NCI-H524 treated with DMSO at 0.1 percent for 48 hours (cell line): ENCODE measurements at places on chromosomes 6 and 20.

GRCh38 chr6:56335726-56336125 is 88.3 kb upstream of the COL21A1 start:
- DNase-seq: no peak

- no peak for DNase-seq
These were observed 4.5 kb downstream of the MKKS start for GRCh38 chr20:10429443-10429981.

- peak; percentile 49 for DNase-seq
These were observed 368.2 kb upstream of the SULF2 start for GRCh38 chr20:48153523-48153922.

DNA sequence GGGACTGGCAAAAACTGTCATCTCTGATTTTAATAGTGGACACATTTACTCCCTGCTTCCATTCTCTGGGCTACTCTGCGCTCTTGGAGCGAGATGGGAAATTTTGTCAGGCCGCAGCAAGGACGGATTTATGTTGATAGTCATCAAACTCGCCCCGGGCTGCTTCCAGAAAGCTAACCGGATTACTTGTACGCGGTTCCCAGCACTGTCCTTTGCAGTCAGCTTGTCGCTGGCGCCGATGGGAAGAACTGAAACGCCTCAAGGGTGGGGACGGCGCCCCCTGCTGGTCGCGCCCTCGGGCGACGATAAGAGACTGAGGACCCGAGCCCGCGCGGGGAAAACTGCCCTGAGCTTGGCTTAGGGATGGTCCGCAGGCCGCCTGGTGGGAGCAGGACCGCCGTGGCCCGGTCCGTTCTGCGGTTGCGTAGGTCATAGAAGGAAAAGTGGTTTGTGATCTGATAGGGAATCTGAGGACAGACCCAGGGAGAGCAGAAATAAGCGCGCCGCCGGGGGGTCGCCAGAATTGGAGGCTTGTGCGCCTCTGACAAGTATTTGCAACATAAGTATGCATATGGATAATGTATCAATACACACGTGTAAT is 984 bp upstream of the ABT1 start:
- peak; percentile 77 for DNase-seq

GRCh38 chr6:148794797-148795196 is 48.0 kb downstream of the UST start:
- no peak for DNase-seq

DNA sequence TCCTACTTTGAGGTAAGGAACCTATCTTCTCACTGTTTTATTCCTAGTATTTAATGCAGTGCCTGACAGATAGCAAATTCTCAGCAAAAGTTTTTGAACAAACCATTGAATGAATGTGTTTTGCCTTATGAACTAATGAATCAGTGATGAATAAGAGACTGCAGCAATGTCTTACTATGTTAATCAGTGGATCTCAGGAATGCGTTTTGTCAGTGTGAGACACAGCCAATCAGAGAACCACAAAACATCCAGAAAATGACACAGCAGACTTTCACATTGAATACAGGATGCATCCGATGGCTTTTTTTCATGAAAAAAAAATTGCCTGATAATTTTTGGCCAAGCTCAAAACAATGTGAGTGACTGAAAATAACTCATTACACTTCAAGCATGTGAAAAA is 270.5 kb downstream of the BMP2 start:
- no peak for DNase-seq

GRCh38 chr6:145530454-145530853 is 204.9 kb downstream of the EPM2A start:
- DNase-seq: no peak

DNA sequence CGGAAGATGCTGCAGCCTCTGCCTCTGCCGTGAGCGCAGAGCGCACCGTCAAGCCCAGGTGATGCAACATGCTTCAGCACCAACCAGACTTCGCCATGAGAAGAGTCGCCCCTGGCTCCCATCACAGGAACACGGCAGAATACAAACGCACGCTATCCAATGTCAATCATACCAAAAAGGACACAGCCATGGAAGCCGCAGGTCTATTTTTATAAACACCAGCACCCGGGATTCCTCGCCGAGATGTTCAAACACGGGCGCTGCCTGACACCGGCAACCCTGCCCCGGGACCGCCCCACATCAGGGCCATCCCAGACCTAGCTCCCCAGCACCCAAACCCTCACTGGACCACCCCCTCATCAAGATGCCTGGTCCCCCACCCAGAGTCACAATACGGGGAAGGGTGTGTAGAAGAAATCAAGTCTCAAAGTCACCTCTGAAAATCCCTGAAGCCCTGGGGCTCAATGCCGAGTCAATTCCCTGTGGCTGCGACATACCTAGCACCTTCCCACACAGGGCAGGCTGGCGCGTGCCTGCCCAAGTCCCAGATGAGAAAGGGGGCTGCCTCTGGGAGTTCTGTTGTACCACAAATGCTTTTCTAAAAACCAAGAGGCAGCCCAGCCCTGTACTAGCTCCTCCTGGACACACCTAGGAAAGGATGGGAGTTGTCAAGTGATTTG is 17.9 kb downstream of the TAF4 start:
- DNase-seq: no peak

DNA sequence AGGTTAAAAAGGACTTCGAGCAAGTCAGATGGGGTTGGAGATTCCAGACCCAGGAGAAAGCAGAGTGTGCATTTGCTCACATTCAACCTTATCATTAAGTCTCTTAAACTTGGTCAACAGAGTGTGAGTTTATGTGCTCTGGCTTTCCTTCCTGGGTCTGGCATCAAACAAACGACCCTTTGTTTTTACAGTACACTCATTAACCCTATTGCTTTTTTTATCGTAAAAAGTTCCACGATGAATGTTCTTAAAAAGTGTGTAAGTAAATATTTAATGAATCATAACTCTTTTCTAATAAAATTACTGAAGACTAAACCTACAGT is 2.5 kb downstream of the FYN start:
- DNase-seq: no peak

DNA sequence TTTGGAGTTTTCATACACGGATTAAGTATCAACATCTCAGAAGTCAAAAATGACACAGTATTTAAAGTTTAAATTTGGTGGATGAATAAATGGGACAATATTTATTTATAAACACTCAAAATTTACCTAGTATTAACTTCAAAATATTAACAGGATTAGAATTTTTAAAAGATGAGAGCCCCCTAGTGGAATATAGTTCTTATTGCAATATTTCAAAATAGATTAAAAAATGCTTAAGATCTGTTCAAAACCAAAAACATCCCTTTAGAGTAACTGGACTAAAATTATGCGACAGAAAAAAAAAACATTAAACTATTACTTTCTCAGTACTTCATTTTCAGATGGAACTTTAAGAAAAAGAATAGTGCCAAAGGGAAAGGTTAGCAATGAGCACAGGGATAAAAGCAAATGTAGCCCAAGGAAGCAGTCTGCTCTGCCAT is 56.6 kb downstream of the SNX14 start:
- DNase-seq: no peak

DNA sequence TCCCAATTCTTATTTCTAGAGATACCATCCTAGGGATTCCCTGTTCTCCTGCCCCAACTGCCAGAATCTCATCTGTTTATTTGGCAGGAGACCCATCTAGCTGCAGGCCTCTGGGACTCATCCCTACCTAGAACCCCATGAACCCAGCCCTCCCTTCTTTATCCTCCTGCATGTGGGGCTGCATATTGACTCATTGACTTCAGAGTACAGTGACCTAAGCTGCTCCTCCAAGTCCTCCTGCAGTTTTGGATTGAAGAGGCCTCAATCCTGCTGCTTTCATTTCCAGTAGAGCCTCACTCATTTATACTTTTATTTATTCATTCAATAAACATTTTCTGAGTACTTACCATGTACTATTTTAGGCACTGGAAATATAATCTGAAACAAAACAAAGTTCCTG is 11.6 kb downstream of the TMEM200A start:
- no peak for DNase-seq

GRCh38 chr6:116840091-116840490 is 11.2 kb upstream of the GPRC6A start:
- DNase-seq: no peak

DNA sequence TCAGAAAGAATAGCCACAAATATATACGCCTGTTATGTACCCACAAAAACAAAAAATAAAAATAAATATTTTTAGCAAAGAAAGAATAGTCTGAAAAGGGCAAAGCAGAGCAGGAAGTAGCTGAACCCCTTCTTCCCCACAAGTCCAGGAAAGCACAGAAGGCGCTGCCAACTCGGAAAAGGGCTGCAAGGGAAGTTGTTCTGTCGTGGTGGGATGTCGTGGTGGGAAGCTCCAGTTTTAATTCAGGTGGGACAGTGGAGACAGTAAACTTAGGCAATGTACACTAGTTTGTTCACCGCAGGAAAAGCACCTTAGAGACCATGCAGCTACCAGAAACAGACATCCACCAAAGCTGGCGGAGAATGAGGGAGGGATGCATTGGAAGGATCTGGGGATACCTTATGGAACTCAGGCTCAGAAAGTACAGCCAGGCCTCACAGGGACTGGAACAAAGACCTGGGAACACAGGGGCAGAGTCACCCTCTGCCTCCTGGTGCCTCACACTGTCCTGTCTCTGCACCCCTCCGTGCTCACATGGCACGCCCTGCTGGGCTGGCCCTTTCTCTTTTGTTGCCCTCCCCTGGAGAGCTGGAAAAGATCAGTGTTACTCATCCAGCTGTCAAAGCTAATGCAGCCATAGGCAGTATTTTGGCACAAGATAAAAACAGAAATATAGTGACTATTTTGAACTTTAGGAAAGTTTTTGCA is 3.3 kb upstream of the APMAP start:
- no peak for DNase-seq

- DNase-seq: peak; percentile 20
These were observed 54.3 kb downstream of the SYTL3 start for GRCh38 chr6:158703837-158704822.

- no peak for DNase-seq
These were observed 5.1 kb downstream of the BLOC1S5 start for GRCh38 chr6:8059129-8059528.

DNA sequence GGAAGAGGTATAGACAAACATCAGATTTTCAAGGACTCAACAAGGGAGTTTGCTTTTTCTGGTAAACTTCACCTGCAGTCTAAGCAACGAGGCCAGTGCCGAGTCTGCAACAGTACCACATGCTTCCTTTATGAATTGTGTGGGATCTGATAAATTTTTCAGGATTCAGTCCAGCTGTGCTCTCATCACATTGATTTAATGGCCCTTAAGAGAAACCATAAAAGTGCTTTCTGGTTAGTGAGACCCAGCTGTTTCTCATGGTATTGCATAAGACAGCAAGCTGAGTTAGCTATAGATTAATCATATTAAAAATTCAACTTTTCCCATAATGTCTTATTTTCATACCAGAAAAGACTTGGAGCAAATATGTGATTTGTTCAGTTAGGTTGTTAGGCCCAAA is 291.4 kb downstream of the CENPW start:
- no peak for DNase-seq

DNA sequence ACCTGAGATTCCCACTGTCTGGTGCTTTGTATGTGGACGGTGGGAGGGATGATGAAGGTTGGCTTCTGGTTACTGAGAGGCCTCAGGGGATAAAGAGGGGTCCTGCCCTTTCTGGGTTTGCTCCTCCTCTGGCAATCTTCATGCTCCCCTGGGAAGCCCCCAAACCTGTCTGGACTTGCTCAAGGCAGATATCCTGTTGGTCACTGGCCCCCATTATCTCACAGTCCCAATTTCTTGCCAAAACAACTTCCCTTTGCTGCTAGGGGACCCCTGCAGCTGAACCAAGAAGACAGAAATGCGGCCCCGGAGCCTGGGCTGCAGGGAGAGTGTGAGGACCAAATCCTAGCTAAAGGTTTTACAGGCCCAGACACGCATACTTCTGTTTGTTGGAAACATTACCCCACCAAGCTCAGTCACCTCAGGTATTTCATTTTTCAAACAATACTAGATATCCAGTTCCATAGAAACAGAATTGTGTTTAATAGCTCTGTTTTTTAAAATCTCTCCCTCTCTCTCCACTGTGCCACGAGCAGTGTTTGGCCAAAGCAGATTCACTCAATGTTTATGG is 63.4 kb upstream of the MRPS10 start:
- no peak for DNase-seq

DNA sequence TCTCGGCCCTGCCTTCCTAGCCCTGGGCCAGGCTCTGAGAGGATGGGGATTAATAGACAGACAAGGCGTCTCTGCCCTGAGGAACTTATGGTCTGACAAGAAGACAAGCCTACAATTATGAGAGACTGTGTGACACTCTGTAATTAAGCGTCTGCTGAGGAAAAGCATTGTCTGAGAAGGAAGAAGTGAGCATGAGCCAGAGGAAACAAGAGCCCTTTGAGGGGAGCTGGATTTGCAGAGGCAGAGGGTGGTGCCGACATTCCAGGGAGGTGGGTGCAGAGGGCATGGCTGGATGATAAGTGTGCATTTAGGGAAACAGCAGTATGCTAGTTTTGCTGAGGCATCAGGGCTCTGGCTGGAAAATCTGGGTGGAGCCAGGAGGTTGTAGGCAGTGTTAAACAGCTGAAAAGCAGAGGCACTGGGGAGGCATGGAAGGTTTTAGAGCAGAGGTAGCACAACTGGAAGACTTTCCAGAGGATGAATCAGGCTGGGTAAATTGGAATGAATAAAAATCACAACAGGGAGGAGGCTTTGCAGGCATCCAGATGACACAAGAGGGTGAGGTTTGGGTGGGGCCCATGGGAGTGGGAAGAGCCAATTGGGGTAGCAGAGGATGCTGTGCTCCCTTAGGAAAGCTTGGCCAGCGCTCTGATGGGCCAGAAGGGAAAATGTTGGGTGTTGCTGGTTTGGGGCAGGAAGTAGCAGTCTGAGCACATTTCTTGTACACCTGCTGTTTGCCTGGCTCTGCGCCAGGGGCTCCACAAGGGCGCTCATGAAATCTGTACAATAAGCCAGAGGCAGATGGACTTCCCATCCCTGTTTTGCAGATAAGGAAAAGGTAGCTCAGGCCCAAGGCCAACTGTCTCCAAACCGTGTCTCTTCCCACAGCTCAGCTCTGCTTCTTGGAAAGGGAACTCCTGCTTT is 74.0 kb upstream of the MYL9 start:
- peak; percentile 85 for DNase-seq

- DNase-seq: no peak
These were observed 1018.3 kb downstream of the GRIK2 start for GRCh38 chr6:102411796-102412195.

- DNase-seq: no peak
These were observed 2.4 kb upstream of the BLCAP start for GRCh38 chr20:37529968-37530600.

- DNase-seq: no peak
These were observed 891 bp upstream of the GHRH start for GRCh38 chr20:37262505-37262904.

DNA sequence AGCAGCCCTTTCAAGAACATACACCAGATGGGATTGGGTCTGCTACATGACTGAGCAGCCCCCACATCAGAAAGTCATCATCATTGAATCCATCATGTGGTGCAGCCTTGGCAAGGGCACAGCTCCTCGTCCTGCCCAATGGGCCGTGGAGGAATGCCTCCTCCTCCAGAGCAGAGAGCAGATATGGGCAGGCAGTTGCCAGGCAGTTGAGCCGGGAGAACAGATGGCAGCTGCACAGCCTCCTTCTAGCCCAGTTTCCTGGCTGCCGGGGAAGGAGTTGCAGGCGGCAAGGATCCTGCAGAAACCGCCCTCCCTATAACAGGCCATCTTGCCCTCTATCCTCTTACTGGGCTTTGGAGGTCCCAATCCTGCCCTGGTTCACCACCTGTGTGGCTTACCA is 11.9 kb upstream of the ZFAND3 start:
- DNase-seq: peak; percentile 96

GRCh38 chr20:23091721-23092383 is 5.7 kb upstream of the CD93 start:
- DNase-seq: no peak

GRCh38 chr20:55974491-55975202 is 30.7 kb downstream of the CBLN4 start:
- no peak for DNase-seq

- DNase-seq: no peak
These were observed 874.2 kb upstream of the GJE1 start for GRCh38 chr6:141258516-141258915.
